ENCODE measurements at places on chromosomes 11 and 22.

GRCh38 chr22:22485524-22485923 lies 23.0 kb downstream of the ZNF280B start:
- DNase-seq = no peak

GRCh38 chr22:35369996-35370395 lies 10.9 kb upstream of the HMOX1 start:
- no peak for DNase-seq

DNA sequence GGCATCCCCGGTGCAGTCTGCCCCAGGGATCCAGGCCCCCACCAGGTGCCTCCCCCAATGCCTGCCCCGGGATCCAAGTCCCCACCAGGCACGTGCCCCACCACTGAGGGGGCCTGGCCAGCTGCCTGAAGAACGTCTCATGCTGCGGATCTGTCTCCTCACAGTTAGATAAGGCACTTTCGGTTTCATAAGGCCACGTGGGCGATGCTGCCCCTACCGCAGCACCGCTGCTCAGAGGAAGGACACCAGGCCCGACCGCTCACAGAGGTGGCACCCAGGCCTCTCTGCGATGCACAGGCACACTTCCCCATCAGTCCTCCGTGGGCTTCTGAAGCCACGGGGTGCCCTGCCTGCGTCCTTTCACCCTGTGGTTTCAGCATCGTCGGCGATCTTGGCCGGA lies 68.1 kb upstream of the BID start:
- DNase-seq = no peak

GRCh38 chr22:28058036-28058435 lies 139.0 kb upstream of the PITPNB start:
- no peak for DNase-seq

GRCh38 chr22:42385696-42386095 lies 46.5 kb downstream of the NFAM1 start:
- DNase-seq = no peak

- DNase-seq = no peak
These were observed 5.4 kb upstream of the OR56A4 start for GRCh38 chr11:6012035-6012668.

DNA sequence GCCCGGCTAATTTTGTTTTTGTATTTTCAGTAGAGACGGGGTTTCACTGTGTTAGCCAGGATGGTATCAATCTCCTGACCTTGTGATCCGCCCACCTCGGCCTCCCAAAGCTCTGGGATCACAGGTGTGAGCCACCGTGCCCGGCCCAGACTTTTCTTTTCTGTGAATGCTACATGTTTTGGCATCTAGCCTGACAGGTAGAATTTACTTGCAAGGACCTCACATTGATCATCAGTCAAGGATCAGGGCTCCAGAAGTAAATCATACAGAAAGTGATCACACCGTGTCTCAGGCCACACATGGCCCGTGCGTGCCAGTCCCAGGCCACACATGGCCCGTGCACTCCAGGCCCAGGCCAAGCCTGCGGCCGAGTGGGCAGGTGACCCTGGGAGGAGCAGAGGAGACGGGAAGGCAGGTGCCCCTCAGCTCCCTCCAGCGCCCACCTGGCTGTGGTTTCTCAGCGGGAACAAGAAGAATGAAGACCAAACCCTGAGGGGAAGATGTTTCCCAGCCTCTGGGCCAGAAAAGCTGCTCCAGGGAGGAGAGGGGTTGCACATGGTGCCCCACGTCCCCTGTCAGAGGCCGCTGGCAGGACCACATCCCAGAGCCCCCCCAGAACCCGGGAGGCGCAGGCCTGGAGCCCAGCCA lies 76.2 kb downstream of the BRD1 start:
- no peak for DNase-seq

DNA sequence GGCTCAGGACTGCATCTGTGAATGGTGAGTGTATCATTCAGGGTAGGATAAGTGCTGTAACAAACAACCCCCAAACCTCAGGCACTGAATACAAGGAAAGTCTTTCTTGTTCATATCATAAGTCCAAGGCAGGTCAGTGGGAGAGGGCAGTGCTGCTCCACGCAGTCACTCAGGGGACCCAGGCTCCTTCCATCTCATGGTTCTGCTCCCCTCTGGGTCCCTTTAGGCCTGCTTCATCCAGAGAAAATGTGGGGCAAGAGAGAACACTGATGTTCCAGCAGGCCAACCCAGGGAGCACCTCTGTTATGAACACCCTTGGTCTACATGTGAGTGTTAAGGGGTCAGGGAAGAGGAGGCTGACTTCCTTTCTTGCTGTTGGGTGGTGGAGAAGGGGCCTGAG lies 187.8 kb downstream of the CHST1 start:
- DNase-seq = no peak

GRCh38 chr11:19164881-19165280 lies 36.9 kb downstream of the CSRP3 start:
- DNase-seq = no peak

GRCh38 chr11:107876141-107876540 lies 17.6 kb upstream of the SLC35F2 start:
- no peak for DNase-seq

- no peak for DNase-seq
These were observed 277.8 kb downstream of the ST3GAL4 start for GRCh38 chr11:126633330-126633729.

All from stimulated activated CD4-positive, alpha-beta T cell treated with anti-CD3 and anti-CD28 coated beads, TNF-alpha, amount 100 ng/mL, for 24 hours (primary cell).